ENCODE measurements at places on chromosomes 16 and 17.

DNA sequence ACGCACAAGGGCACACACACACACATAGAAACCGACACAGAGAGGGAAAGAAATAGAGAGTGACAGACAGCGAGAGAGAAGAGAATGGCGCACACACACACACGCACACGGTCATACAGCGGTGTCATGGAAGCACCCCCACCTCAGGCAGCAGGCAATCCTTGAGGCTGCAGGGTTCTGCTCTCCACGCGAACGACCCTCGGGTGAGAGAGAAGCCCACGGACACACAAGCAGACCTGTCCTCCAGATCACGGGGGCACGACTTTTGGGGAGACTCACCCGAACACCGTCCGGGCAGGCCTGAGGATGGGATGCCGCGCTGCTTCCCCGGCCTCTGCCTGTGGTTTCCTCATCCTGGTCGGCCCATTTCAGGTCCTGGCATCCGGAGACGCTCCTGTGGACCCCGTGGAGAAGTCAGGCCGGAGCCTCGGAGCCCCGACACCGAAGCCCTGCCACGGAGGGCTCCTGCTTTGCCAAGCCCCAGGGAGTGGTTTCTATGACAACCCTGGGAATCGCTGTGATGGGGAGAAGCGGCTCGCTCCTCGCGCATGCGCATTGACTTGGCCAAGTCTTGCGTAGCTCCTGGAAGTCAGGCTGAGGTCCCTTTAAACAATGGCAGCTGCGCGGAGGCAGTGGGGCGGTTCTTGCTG, 118.2 kb upstream of the KCNJ18 start:
- peak; percentile 80 for DNase-seq

- DNase-seq, result no peak
Observed at GRCh38 chr17:81612172-81612970, 24.5 kb downstream of the NPLOC4 start.

GRCh38 chr17:9021158-9021991, at the start of gene NTN1:
Gene NTN1 (plus strand): TSS chr17:9021510. CDS start chr17:9022374, 864 bp downstream.
- peak; percentile 74 for DNase-seq

DNA sequence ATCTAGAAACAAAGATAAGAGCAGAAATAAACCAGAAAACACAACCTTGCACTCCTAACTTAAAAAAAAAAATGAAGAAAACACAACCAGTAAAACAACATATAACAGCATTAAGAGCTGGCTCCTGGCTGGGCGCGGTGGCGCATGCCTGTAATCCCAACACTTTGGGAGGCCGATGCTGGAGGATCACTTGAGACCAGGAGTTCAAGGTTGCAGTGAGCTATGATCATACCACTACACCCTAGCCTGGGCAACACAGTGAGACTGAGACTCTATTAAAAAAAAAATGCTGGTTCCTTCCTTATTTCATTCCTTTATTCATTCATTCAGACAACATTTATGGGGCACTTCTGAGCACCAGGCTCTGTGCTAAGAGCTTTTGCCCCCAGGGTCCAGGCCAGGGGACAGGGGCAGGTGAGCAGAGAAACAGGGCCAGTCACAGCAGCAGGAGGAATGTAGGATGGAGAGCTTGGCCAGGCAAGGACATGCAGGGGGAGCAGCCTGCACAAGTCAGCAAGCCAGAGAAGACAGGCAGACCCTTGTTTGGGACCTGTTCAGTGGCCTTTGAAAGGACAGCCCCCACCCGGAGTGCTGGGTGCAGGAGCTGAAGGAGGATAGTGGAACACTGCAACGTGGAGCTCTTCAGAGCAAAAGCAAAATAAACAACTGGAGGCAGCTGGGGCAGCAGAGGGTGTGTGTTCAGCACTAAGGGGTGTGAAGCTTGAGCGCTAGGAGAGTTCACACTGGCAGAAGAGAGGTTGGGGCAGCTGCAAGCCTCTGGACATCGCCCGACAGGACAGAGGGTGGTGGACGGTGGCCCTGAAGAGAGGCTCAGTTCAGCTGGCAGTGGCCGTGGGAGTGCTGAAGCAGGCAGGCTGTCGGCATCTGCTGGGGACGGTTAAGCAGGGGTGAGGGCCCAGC, 2.6 kb downstream of the STH start:
- no peak for DNase-seq

GRCh38 chr16:70605283-70605657, 41.1 kb upstream of the IL34 start:
- no peak for DNase-seq

- peak; percentile 82 for DNase-seq
Observed at GRCh38 chr17:28949185-28950016, 1.9 kb downstream of the PHF12 start.

DNA sequence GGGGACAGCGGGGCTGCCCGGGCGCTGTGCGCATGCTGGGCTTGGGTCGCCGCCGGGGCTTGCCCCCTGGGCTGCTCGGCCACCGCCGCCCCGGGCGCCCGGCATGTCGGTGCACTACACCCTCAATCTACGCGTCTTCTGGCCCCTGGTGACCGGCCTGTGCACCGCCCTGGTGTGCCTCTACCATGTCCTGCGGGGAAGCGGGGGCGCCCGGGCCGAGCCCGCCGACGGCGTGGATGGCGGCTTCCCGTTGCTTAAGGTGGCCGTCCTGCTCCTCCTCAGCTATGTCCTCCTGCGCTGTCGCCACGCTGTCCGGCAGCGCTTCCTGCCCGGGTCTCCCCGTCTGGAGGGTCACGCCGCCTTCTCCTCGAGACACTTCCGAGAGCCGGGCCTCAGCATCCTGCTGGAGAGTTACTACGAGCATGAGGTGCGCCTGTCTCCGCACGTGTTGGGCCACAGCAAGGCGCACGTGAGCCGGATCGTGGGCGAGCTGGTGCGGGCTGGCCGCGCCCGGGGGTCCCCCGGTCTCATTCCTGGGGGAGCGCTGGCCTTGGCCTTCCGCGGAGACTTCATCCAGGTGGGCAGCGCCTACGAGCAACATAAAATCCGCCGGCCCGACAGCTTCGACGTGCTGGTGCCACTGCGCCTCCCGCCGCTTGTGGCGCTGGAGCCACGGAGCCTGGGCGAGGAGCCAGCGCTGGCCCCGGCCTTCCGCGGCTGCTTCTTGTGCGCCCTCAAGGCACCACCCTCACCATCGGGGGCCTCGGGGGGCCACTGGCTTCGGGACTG, 789 bp downstream of the ITPRIPL2 start:
- peak; percentile 82 for DNase-seq

GRCh38 chr17:81959362-81960129, 1.4 kb downstream of the NOTUM start:
- peak; percentile 85 for DNase-seq

- DNase-seq, result no peak
Observed at GRCh38 chr17:75619506-75620431, 13.5 kb upstream of the SMIM5 start.

DNA sequence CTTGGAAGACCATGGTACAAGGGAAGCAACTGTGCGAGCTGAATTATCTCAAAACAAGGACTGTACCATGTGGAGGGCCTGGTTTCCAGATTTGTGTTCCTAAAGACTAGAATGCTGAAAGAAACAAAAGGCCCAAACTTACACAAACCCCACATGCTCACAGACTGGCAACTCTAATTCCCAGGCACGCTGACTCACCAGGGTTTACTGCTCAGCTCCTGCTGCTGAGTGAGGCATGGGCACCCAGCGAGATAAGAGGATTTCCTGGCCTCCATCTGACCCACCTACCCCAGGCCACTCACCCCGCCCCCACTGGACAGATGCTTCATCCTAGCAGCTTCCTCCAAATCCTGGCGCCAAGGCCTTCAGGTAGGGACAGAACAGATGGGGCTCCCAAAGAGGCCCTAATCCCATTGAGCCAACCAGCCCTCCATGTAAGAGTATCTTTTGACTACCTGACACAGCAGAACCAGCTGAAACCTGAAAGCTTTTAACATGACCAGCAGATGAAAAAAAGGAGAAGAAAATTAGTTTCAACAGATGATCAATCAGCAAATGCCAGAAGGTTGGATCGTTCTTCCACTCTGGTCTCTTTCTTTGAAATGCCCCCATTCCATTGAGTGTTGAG, 33.9 kb downstream of the DCUN1D3 start:
- DNase-seq, result peak; percentile 66

DNA sequence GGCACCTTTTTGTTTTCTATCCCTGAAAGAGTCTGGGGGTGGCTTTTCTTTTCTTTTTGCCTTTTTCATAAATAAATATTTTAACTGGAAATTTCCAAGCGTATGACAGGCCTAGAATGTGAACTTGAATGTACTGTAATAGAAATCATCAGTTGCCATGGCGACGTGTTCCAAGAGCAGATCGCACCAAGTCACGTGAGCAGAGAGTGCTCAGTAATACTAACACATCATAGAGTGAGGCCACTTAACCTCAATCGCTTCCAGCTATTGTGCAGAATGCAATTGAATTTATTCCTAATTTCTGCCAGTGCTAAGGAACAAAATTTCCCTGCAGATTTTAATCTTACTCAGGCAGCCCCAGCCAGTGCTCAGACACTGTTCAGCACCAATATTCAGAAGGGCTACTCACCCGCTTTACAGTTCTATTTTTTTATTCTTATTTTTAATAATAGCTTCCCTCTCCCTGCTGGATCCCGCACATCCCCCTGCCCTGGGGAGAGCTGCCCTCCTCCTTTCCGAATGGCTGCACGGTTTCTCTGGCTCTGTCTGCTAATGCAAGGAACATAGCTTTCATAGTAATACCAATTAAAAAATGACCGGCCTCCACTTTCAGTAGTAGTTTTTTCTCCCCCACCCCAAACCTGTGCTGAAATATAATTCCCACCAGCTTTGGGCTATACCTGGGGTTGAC, 26.2 kb upstream of the PMFBP1 start:
- DNase-seq, result peak; percentile 72

- DNase-seq, result no peak
Observed at GRCh38 chr16:53773881-53774280, 69.9 kb downstream of the FTO start.

GRCh38 chr17:8955021-8955959, 10.2 kb downstream of the PIK3R5 start:
- no peak for DNase-seq

GRCh38 chr17:45050481-45051059, 862 bp downstream of the DCAKD start:
- DNase-seq, result no peak

DNA sequence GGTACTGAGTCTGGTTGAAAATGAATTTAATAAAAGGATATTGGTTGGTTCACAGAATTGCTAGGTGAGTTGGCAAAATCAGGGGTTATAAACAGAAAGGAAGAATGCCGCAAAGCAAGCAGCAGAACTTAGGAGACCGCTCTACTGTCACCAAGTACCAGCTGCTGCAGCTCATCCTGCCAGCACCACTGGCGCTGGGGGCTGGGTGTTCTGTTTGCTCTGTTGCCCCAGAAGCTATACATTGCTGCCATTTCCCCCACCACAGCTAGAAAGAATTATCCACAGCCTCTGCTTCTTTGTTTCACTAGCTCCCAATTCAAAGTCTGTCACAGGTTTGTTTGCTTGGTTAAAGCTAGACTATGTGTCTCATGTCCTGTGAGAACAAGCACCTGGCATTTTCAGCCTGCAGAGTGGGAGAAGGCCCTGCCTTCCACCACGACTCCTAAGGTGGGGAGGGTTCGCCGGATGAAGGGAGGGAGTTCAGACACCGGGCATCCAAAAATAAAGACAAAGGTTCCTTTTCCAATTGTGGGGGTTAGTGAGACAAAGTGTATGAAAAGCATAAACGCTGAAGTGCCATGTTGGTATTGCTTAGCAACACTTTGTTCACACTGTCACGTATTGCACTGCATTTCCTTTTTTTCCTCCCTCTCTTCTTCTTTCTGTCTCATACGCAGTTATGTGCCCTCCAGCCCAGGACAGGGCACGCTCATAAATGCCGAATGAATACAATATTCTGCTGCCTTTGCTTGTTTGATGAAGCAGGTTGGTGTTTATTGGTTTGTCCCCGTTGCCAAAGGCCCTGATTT, 9.6 kb upstream of the CPD start:
- no peak for DNase-seq

DNA sequence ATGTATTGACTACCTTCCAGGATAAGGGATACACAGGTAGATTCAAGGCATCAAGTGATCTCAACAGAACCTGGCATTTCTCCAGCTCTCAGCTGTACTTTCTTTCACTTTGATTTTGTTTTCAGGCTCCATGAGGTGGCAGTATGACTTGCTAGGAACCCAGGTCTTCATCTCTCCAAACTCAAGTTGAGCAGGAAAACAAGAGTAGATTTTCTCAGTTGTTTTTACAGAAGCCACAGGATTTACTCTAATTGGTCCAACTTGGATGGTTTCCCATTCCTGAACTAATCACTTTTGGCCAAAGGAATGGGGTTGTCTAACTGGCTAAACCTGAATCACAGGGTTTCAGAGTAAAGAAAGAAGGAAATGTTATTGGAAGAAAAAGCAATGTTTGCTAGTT, 146.6 kb downstream of the TRIM37 start:
- no peak for DNase-seq

GRCh38 chr17:77534137-77534536, 393.4 kb downstream of the SEC14L1 start:
- DNase-seq, result no peak

GRCh38 chr16:10266809-10267208, 84.6 kb upstream of the GRIN2A start:
- DNase-seq, result no peak

DNA sequence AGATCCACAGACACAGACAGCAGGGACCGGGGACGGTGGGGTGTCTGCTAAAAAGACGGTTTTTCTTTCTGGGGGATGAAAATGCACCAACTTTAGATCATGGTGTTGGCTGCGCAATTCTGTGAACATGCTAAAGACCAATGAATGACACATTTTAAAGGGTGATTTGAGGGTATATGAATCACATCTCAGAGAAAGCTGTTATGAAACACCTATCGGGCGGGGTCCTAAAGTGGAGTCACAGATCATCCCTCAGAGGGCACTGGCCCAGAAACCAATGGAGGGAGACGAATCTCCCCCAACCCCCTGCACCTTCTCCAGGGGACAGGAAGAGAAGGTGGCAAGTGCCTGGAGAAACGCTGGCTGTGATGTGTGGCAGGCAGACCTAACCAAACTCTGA, 26.0 kb downstream of the KLHDC4 start:
- DNase-seq, result no peak

DNA sequence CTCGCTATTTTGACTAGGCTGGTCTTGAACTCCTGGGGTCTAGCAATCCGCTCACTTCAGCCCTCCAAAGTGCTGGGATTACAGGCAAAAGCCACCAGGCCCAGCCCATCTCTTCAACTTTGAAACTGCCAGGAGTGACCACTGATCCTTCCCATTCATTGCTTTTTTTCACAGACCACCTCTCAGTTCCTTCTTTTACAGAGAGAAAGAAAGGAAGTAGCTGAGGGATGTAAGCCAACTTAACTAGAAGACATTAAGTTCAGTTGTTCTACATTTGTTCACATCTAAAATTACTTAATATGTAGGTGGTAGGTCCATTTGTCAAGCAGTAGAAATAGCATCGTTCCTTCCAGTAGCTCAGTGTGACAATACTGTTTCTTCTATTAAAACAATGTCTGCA, 219.8 kb downstream of the STX8 start:
- no peak for DNase-seq

All from sciatic nerve (tissue), 2 donors.